Fibroblast of skin of right biceps (primary cell): ENCODE measurements at places on chromosomes 5 and 9.

- peak; percentile 61 for DNase-seq
Observed at GRCh38 chr5:74241751-74242140, 398.8 kb downstream of the ENC1 start.

DNA sequence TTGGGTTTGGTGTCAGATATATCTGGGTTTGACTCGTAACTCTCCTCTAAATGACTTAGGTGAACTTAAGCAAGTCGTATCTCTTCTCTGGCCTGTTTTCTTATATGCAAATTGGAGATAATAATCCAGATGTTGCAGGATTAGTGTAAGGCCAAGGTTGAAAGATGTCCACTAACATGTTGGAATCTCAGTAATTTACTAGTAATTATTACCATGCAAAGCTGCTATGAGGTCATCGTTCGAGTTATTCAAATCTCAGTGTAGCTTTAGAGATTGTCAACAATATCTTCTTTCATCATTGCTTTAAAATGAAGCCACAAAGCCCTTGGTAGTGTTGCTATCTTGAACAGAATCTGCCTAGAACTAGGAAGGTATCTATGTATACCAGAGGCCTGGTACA is 437.7 kb upstream of the KLF4 start:
- DNase-seq: no peak

DNA sequence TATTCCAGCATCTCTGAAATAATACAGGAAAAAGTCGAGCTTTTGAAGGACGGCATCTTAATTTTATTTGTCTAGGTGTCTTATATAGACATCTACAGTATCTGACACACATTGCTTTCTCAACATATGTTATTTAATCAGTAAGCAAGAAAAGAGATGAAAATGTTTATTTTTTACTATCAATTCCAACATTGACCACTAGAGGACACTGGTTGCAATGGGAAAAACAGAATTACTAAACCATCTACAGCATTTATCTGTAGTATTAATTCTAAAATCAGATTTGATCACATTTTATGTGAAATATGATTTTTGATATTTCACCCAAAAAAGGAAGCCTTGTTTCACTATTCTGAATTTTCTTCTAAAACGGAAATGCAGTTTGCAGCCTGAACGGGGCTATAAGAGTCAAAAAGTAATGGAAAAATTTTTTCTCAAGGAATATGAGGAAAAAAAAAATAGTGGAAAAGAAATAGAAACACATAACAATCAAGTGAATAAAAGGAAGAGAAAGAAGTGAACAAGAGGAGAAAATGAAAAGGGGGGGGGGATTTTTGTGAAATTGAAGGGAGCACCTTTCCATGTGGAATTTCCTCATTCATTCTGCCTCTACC is 98.6 kb downstream of the OSTF1 start:
- peak; percentile 15 for DNase-seq

DNA sequence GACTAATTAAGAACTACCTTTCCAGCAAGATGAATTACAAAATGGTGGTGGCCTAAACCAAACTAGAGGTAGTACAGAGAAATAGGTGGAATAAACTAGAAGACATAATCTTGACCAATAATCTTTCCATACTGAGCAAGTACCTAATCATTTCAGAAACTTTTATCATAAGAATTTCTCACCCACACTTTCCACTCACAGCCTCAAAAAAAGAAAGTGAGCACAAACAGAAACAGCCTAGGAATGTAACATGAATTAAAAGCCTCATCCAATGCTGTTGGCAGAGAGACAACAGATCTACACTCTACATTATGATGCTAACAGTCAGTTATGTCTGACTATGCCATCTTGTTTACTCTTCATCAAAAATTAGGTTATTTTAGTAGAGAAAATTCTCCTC is 1.3 kb downstream of the RNF38 start:
- DNase-seq: peak; percentile 75

DNA sequence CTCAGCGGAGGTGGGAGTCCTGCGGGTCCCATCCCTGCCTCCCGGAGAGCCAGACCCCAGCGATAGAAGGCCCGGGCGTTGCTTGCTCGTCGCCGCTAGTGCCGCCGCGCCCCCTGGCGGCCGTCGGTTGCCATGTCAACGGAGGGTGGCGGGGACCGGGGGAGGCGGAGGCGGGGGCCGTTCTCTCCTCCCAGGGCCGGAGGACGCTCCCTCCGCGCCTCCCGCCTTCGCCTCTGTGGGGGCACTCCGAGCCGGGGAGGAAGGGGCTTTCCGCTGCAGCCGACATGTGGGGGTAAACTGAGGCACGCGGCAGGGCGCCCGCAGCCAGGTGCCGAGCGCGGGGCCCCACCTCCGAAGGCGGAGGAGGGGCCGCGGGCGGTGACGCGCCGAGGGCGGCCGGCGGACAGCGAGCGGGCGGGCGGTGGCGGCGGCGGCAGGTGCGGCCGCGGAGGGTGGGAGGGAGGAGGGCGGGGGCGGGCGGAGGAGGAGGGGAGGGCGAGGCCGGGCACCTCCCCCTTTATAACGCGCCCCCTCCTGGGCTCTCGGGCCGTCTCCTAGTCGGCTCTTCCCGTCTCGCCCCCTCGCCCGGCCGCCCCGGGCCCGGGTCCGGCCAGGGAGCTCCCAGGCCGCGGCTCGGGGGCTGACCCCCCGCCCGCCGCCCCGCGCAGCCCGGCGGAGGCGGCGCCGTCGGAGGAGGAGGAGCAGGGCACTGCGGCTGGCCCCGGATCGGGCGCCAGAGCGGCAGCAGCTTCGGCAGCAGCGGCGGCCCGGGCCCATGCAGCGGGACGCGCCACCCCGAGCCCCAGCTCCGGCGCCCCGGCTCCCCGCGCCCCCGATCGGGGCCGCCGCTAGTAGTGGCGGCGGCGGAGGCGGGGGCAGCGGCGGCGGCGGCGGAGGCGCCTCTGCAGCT is 556 bp upstream of the CDK9 start:
- DNase-seq: peak; percentile 74

DNA sequence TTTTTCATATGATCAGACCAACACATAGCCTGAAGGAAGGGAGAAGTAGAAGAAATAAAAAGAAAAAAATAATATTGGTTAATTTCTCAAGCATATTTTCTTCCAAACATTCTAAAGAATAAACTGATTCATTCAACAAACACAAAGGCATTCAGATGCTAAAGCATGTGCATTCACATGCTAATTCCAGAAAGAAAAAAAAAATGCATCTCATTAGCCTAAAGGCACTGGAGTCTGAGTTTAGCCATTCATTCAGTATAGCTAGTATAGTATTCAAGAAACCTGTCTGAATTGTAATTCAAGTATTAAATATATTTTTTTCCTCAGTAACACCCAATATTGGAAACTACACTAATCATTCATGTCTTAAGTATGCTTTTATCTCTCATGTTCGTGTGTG is 61.0 kb upstream of the FER start:
- no peak for DNase-seq

DNA sequence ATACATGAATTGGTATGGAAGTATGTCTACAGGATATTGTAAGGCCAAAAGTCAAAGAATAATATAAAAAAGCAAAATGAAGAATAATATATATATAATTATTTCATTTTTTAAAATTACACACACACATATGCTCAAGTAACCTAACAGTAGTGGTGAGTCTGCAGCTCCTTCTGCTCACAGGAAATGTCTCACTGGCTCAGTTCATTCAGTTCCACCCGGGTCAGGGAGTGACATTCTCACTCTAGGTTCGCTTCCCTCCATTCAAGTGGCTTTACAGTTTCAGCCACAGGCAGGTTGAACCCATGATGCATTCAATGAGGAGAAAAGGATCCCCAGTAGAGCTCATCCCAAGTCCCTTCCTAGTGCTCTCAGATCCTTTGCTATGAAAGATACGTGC is 90.8 kb downstream of the SUSD1 start:
- DNase-seq: no peak

DNA sequence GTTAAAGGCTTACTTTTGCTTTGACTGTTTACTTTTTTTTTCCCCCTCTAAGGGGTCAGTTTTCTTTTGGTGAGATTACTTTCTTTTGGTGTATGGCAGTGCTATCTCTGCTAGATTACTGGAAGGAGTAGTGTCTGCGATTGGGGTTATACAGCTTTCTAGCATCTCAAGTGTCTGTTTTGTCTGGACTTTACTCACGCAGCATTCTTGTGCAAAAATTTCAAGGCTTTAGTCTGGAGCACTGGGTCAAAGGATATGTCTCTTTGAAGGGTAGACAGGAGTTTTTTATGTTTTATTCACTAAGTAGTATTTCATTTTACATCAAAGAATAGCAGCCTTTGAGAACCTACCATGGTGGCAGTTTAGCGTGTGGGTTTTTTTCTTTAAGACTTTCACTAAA is 52.6 kb downstream of the NDUFS4 start:
- no peak for DNase-seq

DNA sequence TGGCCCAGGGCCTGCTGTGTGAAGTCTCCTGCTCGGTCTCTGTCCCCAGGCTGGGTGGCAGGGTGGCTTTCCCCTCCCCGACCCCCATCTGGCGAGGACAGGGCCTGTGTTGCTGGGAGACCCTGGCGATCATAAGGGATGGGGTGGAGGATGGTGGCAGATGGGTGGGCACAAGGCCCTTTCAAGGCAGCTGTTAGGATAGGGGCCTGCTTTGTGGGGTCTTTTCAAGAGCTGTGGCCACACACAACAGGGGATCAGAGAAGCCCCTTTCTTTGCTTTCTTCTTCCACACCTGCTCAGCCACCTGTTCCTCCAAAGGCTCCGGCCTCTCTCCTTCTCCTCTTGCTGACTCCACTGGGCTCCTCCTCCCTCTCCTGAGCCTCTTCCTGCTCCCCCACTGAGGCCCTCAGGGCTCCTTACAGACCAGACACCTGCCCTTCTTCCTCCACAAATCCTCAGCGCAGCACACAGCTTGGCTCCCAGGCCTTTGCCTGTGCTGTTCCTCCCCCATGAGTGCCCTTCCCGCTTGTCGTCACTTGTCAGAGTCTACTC is 15.0 kb upstream of the NEURL1B start:
- no peak for DNase-seq

GRCh38 chr5:93141969-93142368 is 439.1 kb downstream of the NR2F1-AS1 start:
- no peak for DNase-seq

DNA sequence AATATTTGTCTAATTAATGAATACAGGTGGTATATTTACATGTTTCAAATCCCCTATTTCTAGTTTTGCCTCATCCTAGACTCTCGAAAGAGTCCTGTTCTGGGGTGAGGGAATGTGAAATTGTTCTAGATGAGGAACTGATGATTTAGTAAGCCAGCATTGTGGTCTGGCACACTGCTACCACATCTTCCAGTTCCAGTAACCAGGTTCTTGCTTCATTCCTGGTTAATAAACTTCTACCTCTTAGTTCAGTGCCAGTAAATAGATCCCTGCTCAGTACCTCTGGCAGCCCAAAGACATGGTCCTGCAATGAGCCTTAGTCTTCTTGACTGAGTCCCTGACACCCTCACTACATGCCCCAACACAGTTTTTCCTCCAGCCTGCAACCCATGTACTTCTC is 207.7 kb downstream of the SREK1 start:
- DNase-seq: no peak

DNA sequence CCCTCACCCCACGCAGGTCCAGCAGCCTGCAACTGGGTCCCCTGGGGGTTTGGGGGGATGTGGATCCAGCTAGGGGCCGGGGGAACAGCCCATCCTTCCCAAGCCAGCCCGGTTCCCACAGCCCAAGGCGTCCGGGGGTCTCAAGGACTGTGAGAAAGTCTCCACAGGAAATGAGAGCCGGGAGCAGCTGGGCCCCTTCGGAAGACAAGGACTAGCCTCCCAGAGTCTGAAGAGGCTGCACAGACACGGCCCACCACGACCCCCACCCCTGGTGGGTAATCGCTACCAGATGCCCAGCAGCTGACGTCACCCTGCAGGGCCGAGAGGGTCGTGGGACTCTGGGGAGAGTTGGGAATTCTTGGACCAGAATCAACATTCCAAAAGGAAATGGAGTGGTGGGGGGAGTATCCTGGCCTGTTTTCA is 10.5 kb downstream of the SH2D3C start:
- DNase-seq: peak; percentile 72

DNA sequence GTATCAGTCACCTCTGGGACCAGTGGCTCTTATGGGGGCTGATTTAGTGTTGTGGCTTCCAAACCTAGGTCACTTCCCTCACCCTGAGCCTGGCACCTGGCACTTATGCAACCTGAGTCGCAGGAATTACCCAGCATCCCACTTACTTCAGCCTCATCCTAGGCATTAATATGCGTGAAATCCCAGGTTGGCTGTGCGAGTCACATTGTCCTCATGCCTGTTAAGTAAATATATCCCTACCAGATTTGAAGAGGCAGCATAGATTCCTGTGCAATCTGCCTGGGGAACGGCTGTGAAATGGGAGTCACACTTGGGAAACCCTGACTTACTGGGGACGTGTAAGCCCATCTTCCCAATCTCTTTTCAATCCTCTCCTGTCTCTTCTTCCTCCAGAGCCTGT is 42.7 kb upstream of the AKNA start:
- DNase-seq: no peak

- no peak for DNase-seq
Observed at GRCh38 chr9:126328407-126328806, 1.8 kb downstream of the MVB12B start.

- DNase-seq: no peak
Observed at GRCh38 chr9:28782630-28783029, 1209.3 kb upstream of the C9orf72 start.

DNA sequence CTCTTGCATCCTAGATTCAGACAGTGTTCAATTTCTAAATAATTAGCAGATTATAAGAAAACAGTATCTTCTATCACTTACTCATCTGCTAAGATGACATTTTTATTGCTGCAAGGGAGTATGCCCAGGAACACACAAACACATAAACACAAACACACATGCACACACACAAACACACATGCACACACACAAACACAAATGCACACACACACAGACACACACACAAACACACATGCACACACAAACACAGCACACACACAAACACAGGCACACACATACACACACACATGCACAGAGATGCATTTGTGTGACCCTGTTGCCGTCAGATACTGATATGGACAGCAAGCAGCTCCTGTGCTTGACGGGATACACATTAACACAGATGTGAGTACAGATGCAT is 612.9 kb downstream of the IRX1 start:
- no peak for DNase-seq

GRCh38 chr9:87250205-87250604 is 247.5 kb upstream of the DAPK1 start:
- DNase-seq: no peak

DNA sequence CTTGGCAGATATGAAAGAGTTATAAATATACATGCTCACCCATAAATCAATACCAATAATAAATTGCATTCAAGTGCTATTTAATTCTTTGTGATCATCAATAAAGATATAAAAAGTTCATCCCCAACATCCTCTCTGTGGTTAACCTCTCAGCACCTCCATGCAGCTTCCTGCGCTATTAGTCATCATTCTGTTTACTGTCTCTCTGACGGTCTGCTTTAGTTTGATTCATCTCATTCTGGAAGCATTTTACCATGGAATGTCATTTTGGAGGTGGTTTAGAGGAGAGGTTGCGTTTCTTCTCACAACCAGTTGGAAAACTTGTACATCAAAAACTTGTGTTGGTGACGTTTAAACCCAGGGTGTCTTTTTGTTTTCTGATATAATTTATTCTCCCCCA is 486.6 kb downstream of the BRINP1 start:
- peak; percentile 80 for DNase-seq

- no peak for DNase-seq
Observed at GRCh38 chr5:10655161-10655971, 91.5 kb downstream of the ANKRD33B start.
